Activated CD8-positive, alpha-beta memory T cell treated with anti-CD3 and anti-CD28 coated beads, Interleukin-2, amount 50 U/mL, for 4 hours (primary cell): ENCODE measurements at places on chromosomes 13 and 19.
A peak's percentile ranks its signal among the peaks of the same experiment; 100 is the strongest.

GRCh38 chr19:3041327-3041726 is 12.2 kb upstream of the TLE2 start:
- no peak for DNase-seq

DNA sequence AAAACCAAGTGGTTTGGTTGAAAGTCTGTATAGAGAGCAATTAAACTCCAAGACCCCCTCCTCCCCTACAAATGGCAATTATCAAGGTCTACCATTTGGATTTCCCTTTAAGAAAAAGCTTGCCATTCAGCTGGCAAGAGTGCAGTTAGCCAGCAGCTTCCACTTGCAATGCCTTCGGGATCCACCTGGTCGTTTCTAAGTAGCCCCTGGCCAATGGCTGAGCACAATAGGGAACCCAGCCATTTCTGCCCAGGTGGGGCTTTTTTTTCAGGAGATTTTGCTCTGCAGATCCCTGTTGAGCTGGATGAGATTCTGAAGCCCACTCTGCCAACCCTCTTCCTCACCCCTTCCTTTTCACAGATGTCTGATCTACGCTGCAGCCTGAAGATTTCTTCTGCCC is 26.3 kb downstream of the TGDS start:
- no peak for DNase-seq

GRCh38 chr13:90205911-90206310 is 1141.6 kb upstream of the MIR17HG start:
- DNase-seq = no peak

- DNase-seq = no peak
Observed at GRCh38 chr13:23509781-23510543, 60.2 kb upstream of the TNFRSF19 start.

- DNase-seq = no peak
Observed at GRCh38 chr19:6011206-6011605, 33.3 kb upstream of the RANBP3 start.

DNA sequence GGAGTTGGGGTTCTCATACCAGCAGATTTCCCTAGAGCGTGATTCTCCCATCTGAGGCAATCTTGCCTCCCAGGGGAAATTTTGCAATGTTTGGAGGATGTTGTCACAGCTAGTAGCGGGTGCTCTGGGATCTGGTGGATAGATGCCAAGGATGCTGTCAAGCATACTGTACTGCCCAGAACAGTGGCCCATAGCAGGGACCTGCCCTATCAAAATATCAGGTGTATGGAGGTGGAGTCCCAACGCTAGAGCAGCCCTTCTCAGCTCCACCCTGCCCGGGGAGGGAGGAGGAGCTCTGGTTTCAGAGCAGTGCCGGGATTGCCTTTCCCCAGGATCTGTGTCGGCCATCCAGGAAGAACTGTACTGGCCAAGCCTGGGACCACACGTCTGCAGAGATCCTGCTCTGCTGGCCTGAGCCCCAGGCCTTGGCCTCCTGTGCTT is 10.9 kb upstream of the QTRT1 start:
- no peak for DNase-seq

DNA sequence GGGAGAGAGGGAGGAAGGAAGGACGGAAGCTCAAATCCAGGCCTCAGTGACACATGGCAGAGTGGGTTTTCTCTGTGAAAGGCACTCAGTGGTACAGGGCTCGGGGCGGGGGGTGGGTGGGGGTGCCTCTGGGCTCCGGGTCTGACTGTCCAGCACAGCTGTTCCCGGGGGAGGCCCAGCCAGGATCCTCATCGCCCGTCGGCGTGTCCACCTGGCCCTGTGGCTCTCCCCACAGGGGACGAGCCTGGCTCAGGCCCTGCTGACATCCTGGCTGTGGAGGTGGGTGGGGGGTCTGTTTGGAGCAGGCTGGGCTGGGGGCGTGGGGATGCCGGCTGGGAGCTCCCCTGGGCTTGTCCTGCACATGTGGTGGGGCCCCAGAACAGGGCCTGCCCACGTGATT is 18.2 kb upstream of the MATK start:
- no peak for DNase-seq

GRCh38 chr13:99386911-99387788 is 80.0 kb upstream of the GPR183 start:
- DNase-seq = peak; percentile 91

GRCh38 chr13:52003541-52003940 is 7.7 kb downstream of the ATP7B start:
- DNase-seq = no peak

GRCh38 chr19:16258440-16258903 is 60.8 kb downstream of the AP1M1 start:
- DNase-seq = no peak

DNA sequence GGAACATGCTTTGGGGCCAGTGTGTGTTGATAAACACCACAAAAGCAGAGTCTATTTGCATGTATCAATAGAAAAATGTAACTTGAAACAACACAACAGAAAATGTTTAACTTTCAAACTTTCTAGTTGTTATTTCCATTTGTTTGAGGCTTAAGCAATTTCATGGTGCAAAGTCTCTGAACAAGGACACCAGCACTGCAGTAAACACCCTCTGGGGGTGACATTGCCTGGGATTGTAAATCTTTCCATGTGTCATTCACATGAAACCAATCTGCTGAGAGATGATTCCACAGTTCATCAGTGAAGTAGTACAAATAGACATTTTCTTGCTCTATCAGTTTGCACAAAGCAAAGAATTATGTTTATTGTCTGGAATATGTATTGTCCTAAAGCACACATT is 124.5 kb downstream of the ITGBL1 start:
- no peak for DNase-seq

DNA sequence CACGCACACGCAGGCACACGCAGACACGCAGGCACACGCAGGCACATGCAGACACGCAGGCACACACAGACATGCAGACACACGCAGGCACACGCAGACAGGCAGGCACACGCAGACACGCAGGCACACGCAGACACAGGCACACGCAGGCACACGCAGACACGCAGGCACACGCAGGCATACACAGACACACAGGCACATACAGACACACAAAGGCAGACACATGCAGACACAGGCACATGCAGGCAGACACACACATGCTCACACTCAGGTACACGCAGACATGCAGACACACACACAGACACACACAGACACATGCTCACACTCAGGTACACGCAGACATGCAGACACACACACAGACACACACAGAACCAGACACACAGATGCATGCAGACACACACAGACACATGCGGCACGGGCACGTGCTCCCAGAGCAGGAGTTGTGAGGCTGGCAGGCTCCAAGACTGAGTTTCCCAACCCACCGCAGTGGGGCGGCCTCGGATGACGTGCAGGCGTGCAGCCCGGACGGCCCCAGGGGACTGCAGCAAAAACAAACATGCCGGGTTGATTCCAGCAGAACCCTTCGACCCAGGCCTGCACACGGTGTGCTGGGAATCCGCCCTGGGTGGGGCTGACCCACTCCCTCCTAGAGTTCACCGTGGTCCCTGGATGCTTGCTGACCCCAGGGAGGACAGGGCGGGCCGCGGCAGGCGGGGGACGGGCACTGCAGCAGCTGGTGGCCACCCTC is 100.0 kb downstream of the GADD45B start:
- no peak for DNase-seq

GRCh38 chr13:47798906-47799305 is 202.2 kb downstream of the SUCLA2 start:
- DNase-seq = no peak

GRCh38 chr13:20709782-20710181 is 6.3 kb downstream of the IL17D start:
- no peak for DNase-seq

DNA sequence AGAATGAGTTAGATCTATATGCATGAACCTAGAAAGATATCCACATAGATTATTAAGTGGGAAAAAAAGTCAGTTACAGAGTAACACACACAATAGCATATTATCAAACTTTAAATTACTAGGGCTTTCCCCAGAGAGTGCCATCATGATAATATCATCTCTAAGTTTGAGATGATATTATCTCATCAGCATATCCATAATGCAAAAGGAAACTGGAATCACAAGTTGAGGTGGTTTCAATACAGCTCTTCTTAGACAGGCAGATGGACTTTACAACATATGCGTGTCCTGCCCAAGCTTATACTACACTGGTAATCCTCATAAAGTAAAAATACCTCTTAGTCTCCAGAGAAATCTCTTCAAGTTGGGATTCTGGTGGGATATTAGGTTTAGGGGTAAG is 236.2 kb upstream of the SERP2 start:
- DNase-seq = no peak

DNA sequence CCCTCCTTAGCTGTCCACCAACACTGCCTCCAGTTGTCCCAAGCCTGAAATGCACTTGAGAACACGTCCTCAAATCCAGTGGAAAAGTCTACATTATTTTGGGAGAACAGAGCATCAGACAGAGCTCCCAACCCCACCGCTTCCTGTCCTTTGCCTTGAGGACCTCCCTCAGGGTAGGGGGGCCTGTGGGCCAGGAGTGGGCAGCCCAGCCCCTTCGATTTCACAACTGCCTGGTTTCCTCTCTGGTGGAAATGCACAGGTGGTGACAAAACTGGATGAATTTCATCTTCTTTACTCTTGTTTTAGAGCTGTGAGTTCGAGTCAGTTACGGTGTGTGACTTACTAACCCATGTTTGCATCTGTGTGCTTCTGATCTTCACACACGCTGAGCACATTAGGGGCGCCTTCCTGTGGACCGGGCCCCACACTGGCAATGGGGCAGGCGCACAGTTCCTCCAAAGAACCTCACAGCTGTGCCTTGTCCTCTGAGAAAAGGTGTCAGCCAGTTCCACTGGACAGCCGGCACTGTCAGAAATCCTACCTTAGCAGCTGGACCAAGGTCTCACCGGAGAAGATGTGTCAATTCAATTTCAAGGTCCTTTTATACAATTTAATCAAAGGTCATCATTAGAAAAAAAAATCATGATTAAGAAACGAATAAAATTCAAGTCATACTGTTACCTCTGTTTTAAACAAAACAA is 80.2 kb downstream of the IRS2 start:
- DNase-seq = no peak

DNA sequence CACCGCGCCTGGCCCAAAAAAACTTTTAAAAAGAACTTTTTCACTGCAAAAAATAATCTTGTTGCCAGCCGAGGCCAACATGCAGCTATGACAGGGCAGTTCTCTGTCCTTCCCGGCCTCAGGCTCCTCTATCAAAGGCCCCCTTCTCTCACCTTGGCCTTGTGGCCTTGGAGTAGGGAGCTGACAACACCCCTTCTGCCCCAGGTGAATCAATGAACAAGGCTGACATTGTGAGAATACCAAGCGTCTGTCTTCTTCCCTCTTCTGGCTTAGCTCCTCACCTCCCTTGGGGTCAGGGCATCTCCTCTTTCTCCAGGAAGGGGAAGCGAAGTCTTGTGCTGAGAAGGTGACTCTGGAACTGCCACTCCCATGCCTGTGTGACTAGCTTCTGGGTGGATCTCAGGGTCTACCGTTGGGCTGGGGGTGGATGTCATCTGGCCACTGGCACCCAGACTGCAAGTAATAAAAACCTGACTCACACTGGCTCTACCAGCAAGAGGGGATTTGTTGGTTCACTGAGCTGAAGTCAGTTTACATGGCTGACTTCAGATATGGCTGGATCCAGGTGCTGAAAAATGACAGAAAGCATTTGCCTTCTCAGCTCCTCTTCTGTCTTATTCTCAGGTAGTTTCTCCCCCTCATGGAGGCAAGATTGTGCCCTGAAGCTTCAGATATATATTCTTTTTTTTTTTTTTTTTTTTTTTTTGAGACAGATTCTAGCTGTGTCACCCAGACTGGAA is 6.3 kb downstream of the C19orf38 start:
- DNase-seq = no peak

GRCh38 chr19:39270036-39270871 is 2.1 kb downstream of the IFNL2 start:
- no peak for DNase-seq

- DNase-seq = peak; percentile 80
Observed at GRCh38 chr19:3125900-3126524, 9.8 kb upstream of the GNA15 start.

DNA sequence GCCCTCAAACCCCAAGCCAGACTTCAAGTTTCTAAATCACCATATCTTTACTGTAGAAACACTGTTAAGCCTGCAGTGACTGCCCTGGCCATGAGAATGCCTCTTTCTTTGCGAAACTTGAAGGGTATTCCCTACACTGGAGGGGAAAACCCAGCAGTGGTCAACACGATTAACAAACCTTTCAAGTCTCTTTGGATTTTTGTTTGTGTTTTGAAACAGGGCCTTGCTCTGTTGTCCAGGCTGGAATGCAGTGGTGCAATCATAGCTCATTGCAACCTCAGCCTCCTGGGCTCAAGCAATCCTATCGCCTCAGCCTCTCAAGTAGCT is 17.4 kb upstream of the POMP start:
- no peak for DNase-seq
